ENCODE measurements at places on chromosomes 1 and 21. TPM values are rescaled to one million over a fixed set of nuclear protein-coding genes. Genes with fewer than 3 reads are reported as not detected.

The KPRP gene
- not detected for total RNA-seq

The PATJ gene
- total RNA-seq, result 36.2 TPM

The AIDA gene
- total RNA-seq, result 73.1 TPM

The OLIG2 gene
- not detected for total RNA-seq

The ANGPTL7 gene
- total RNA-seq, result not detected

The NUDT4B gene
- 0.59 TPM for total RNA-seq

The KRTAP19-5 gene
- not detected for total RNA-seq

- no peaks in the 10 kb centered on the region for H3K36me3 ChIP-seq
- H3K4me1 ChIP-seq, result no peaks in the 10 kb centered on the region
- H3K27me3 ChIP-seq, result no peaks in the 10 kb centered on the region
- no peak overlapping the region for H3K27ac ChIP-seq
- H3K4me3 ChIP-seq, result no peak overlapping the region
- DNase-seq, result no peak
Observed at GRCh38 chr1:100629391-100629790, 90.2 kb upstream of the VCAM1 start.

- H3K4me1 ChIP-seq, result no peaks in the 10 kb centered on the region
- H3K36me3 ChIP-seq, result no peaks in the 10 kb centered on the region
- no peak for DNase-seq
- no peak overlapping the region for H3K4me3 ChIP-seq
Observed at GRCh38 chr1:183842795-183843144, 37.9 kb downstream of the RGL1 start.

DNA sequence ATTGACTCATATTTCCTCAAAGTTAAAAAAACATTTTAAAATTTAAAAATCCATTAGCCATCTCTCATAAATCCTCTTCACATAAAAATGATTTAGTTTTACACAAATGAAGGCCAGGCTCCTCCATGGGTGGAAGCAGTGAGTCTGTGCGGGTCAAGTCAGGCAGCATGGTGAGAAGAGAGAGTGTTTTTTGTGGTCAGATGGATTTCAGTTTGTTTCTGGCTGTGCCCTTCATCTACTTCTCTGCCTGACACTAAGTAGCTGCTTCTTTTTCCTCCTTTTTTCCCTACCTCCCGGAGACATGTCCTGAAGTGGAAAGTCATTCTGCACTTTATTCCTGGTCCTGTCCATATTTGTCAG is 10.3 kb downstream of the PLA2G4A start:
- H3K4me3 ChIP-seq, result no peak overlapping the region
- no peaks in the 10 kb centered on the region for H3K4me1 ChIP-seq
- no peak for DNase-seq
- H3K27me3 ChIP-seq, result no peaks in the 10 kb centered on the region

GRCh38 chr1:41560496-41560895 is 76.0 kb upstream of the EDN2 start:
- no peak for DNase-seq
- peaks cover 4% of the 10 kb centered on the region for H3K27me3 ChIP-seq
- H3K4me1 ChIP-seq, result no peaks in the 10 kb centered on the region
- no peak overlapping the region for H3K4me3 ChIP-seq
- no peaks in the 10 kb centered on the region for H3K36me3 ChIP-seq

GRCh38 chr1:222375701-222376100 is 172.2 kb downstream of the HHIPL2 start:
- H3K27ac ChIP-seq, result no peak overlapping the region
- no peaks in the 10 kb centered on the region for H3K36me3 ChIP-seq
- H3K4me1 ChIP-seq, result no peaks in the 10 kb centered on the region
- H3K27me3 ChIP-seq, result no peaks in the 10 kb centered on the region
- no peak for DNase-seq
